ENCODE measurements at places on chromosomes 2 and 18. TPM values are rescaled to one million over a fixed set of nuclear protein-coding genes. Genes with fewer than 3 reads are reported as not detected.

DNA sequence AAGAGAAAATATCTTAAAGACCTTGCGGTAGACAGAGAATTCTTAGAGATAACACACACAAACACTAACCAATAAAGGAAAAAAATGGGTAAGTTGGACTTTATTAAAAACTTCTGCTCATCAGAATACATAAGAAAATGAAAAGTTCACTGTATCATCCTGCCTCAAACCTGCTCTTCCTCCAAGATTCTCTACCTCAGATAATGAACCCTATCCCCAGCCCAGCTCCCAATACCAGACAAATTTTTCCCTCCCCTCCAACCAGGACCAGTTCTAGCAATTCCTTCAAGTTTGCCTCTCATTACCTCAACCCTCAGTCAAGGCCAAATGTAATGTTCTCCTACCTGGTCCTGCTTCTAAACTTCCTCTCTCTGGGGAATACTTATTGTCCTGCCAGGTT is 79.4 kb downstream of the DNMT3A start:
- DNase-seq, result no peak

The SULT1C4 gene
- total RNA-seq, result 0.26 TPM

The ZNF512 gene
- 23.6 TPM for total RNA-seq

DNA sequence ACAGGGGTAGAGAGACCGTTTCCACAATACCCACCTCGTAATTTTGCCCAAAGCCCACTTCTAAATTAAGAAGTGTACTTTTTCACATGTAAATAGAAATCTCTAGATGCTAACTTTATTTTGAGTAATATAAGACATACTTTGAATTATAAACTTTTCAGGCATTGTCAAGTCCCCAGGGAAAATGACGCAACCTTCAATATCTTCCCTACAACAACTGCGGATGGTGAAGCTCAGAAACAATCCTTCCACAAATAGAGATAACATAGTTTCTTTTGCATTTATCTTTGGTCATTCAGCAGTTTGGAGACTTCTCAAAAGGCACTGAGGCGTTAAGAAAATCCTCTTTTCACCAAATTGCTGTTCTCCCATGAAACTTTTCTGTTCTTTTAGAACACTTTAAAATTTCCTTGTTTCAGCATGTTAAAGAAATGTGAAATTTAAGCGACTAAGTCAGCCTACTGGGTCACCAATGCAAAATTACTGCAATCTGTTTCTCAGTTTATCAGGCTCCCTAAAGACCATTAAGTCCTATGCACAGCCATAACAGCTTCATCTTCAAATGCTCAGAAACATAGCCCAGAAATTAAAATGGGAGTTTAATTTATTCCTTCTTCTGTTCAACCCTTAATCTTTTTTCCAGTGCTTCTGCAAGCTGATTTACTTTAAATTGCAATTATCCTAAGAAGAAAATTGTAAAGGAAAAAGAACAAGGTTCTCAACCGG is 118.3 kb upstream of the DNAJC10 start:
- DNase-seq, result peak; percentile 16

GRCh38 chr2:48749291-48750127 is 6.0 kb downstream of the LHCGR start:
- peak; percentile 21 for DNase-seq
